ENCODE measurements at places on chromosomes 4 and X. TPM values are rescaled to one million over a fixed set of nuclear protein-coding genes. Genes with fewer than 3 reads are reported as not detected.

DNA sequence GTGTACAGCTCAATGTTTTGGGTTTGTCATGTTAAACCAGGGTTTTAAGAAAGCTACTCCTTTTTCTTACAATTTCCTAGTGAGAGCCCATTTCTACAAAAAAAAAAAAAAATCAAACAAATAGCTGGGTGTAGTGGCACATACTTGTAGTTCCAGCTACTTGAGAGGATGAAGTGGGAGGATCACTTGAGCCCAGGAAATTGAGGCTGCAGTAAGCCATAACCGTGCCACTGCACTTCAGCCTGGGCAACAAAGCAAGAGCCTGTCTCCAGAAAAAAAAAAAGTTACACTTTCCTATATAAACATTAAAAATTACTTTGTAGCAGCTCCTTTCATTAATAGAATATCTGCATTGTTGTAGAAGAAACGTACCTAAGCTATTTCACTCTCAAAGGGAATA, 166.7 kb downstream of the HS6ST2 start:
- H3K4me3 ChIP-seq, result no peak overlapping the region
- DNase-seq, result no peak
- H3K36me3 ChIP-seq, result peaks cover 16% of the 10 kb centered on the region
- H3K27ac ChIP-seq, result no peak overlapping the region
- H3K27me3 ChIP-seq, result no peaks in the 10 kb centered on the region

The TEX13D gene
- total RNA-seq, result not detected

DNA sequence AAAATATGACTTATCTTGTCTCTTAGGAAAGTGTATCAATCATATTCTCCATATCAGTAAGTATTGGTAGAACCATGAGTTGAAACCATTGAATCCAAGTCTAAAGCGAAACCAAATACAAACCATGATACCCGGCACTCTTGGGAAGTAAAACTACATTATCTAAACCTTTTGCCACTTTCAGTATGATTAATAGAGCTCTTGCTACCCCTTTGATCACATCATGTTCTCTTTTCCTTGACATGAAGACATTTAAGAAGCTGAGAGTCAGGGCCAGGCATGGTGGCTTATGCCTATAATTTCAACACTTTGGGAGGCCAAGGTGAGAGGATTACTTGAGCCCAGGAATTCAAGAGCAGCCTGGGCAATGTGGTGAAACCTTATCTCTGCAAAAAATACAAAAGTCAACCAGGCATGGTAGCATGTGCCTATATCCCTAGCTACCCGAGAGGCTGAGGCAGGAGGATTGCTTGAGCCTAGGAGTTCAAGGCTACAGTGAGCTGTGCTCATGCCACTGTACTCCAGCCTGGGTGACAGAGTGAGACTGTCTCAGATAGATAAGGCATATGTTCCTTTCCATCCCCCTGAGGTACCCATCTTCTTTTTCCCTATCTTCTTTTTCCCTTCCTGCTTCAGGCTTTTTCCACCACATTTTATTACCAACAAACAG, 45.4 kb downstream of the CEP135 start:
- H3K27me3 ChIP-seq, result no peaks in the 10 kb centered on the region
- no peak for DNase-seq
- H3K4me1 ChIP-seq, result no peaks in the 10 kb centered on the region
- no peak overlapping the region for H3K4me3 ChIP-seq
- H3K36me3 ChIP-seq, result peaks cover 26% of the 10 kb centered on the region

DNA sequence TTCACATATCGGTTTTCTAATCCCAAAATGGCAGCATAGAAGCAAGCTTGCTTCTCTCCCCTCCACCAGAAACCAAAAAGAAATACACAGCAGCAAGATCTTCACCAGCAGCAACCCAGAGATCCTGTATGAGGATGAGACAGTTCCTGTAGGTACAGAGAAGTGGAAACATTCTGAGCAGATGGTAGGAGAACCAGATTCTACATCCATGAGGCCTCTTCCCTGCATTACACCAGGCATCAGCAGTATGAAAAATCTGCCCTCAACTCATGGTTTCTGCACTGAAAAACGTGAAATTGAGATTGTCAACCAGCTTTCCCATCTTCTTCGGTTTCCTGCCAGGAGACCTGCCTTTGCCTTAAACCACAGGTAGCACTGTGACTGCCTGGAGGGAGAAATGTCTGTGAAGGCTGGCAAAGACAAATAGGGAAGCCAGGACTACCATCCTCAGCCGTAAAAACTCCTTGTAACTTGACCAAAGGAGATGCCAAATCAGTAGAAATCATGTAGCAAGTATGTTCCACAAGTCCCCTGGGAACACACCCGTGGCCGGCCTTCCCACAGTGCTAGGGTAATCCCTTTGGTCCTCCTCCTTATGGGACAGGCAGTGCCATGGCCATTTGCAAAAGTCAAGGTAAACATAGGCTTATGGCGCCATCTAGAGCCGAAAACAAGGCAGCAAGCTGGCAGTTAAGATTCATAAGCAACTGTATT, 24.0 kb upstream of the MTHFD2L start:
- no peaks in the 10 kb centered on the region for H3K36me3 ChIP-seq
- no peak overlapping the region for H3K27ac ChIP-seq
- no peaks in the 10 kb centered on the region for H3K4me1 ChIP-seq
- no peak overlapping the region for H3K4me3 ChIP-seq
- peaks cover 3% of the 10 kb centered on the region for H3K27me3 ChIP-seq
- DNase-seq, result no peak

GRCh38 chrX:68732906-68733493, 85.5 kb downstream of the STARD8 start:
- no peaks in the 10 kb centered on the region for H3K36me3 ChIP-seq
- peaks cover 3% of the 10 kb centered on the region for H3K27me3 ChIP-seq
- no peak overlapping the region for H3K4me3 ChIP-seq
- H3K27ac ChIP-seq, result no peak overlapping the region
- H3K4me1 ChIP-seq, result no peaks in the 10 kb centered on the region
